GM18507 (cell line): ENCODE measurements at places on chromosomes 11 and 22.

GRCh38 chr11:19073454-19074415 lies 13.2 kb upstream of the MRGPRX2 start:
- DNase-seq = no peak

DNA sequence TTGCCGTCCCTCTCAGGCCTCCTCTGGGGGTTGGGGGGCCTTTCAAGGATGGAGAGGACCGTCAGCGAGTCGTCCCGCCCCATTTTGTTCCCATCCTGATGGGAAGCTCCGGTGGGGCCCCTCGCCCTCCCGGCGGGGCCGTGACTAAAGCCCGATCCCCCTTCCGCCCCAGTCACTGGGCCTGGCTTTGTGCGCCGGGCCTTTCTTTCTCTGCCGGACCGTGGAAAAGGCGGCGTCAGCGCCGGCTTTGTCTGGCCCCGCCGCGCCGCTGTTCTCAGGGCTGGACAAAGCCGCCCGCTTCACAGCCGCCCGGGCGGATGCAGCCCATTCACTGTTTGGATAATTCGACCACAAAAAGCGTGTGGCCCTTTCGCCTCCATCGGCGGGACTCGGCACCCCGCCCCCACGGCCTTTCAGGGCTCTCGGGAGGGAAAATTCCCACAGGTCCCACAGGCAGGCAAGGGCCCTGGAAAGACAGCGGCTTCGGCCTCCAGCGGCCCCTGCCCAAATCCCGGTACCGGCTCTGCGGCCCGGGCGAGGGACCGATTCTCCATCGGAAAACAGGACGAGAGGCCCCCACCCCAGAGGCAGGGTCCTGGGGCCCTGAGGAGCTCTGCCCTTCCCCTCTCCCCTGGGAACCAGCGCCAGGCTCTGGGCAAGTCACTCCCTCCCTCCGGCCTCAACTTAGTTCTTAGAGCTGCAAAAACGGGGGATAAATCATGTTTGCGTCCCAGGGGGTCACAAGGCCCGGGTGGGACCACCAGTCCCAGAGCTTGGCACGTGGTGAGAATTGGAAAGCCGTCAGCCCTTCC lies 87.2 kb downstream of the WNT7B start:
- DNase-seq = no peak

DNA sequence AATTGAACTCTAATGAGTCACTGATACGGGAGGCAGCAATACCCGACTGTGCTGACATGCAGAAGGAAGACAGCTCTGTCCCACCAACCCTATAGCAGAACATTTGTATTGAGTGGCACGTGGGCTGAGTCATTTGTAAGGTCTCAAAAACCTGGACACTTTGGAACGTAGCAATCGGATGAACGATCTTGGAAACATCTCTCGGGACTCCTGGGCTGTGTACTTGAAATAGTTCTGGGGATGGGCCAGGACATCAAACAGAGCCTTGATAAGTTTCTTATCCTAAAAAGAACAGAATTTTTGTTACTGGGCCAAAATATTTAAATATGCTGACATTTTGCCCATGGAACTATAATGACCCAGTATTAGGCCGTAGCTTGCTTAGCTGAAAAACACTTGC lies 17.1 kb upstream of the NRIP3 start:
- no peak for DNase-seq

DNA sequence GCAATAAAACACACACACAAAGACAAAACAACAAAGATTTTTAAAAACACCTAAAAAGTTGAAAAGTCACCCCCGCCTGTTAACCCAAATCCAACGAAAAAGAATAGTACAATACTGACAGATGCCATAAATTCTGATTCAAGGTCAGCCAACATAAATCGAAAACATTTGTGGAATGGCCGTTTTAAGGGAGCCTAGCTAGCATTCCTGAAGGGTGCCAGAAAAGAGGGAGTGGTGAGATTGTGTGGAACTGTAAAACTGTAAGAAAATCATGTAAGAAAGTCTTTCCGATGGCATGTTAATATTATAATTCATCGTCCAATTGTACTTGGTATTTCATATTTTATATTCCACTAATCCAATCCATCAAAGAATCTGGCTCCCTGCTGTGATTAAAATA lies 75.1 kb downstream of the RAB38 start:
- no peak for DNase-seq

- DNase-seq = no peak
Observed at GRCh38 chr11:15565880-15566279, 451.2 kb downstream of the INSC start.

DNA sequence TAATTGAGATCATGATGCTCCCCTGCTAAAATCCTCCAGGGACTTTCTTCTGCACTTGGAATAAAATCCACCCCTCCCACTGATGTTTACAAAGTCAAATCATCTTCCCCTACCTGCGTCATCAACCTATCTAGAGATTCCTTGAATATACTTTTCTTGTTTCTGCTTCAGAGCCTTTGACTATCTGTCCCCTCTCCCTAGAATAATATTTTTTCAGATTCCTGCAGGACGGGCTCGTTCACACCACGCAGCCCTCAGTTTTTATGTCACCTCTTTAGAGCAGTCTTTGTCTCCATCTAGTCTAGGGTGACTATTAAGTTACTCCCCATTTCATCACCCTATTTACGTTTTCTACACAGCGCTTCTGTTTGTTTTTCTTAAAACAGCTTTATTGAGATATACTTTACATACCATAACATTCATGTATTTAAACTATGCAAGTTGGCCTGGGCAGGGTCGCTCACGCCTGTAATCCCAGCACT lies 94.8 kb upstream of the SESN3 start:
- no peak for DNase-seq

DNA sequence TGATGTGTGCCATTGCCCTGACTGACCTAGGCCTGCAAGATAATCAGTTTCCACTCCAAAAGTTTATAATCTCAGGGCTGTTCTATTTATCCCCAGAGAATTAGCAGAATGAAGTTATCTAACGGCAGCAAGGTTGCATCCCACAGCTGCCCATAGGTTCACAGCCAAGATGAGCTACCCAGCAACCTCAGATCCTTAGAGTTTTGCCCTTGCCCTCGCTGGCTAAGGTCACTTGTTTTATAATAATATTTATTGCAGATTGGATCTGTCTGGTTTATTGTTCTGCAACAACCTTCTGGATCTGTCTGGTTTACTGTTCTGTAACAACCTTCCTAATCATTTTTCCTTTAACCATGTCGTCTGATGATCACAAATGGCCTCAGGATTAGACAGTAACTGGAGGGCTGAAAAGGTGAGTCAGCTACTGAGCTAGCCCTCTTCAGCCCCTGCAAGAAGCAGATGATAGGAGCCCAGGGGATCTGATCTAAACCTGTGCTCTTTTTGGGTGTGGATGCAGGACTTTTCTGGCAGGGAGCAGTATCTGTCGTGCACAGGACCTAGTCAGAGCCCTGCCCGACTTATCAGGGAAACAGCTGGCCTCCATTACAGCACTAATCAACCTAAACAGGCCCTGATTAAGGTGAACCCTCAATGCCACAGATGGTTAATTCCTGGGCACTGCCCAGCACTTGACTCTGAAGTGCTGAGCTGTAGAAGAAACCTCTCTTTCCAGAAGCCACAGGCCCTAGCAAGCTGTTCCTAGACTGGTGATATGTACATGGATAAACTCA lies 642.9 kb upstream of the KIRREL3 start:
- no peak for DNase-seq

DNA sequence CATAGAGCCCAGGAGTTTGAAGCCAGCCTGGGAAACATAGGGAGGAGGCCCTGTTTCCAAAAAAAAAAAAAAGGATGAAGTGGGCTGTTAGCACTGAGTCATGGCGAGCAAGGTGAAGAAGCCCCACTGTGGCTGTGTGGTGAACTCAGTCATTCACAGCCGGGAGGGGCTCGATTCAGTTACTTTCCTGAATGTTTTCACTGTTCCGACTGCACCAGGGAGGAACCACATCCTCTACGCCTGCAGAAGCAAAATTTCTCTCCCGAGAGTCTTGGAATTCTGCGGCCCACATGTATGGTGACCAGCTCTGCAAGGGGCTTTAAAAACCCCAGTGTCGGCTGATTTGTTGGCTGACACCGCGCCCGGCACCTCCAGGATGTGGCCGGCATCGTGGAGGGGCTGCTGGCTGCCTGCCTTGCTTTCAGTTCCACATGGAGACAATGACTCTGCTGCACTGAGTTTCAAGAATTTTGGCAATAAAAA lies 27.8 kb upstream of the GRAMD4 start:
- peak; percentile 40 for DNase-seq

GRCh38 chr11:73914284-73914683 lies 36.5 kb upstream of the DNAJB13 start:
- DNase-seq = no peak

DNA sequence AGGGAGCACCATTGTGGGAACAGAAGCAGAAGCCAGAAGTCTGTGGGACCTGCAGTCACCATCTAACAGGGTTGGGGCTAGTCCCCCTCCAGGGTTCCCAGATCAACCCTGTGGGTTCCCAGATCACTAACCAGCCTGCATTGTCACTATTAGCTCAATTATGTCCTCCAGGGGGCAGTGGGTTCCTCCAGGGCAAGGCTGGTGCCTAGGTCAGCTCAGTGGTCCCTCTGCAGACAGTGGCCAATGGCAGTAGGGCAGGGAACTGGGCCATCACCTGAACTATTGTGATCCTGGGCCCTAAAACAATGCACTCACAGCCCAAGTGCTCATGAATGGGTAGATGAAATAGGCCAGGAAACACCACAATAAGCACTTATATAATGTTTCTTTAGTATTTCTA lies 18.8 kb upstream of the PRSS23 start:
- DNase-seq = no peak
